ENCODE measurements at places on chromosomes 7 and 10. TPM values are rescaled to one million over a fixed set of nuclear protein-coding genes. Genes with fewer than 3 reads are reported as not detected.

DNA sequence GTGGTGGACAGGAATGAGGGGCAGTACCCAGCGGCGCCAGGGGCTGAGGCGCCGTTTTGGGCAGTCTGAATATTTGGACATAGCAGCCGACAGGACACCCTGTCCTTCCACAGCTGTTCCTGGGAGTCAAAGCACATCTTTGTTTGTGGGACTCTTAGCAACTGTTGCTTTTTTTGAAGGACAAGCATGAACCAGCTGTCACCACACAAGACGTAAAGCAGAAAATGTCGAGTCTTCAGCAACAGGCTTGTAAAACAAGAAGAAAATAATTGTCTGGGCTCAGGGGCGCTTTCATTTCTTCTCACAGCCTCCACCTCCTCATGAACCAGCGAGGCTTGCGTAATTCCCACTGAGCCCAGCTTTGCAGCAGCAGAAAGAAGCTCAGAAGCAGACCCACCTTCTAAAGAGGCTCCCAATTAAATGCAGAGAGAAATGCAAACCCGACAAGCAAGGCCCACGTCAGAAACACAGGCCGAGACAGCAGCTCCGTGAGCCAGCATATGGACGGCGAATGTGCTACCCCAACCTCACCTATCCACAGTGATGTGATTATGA lies 68.9 kb upstream of the DNAAF5 start:
- no peaks in the 10 kb centered on the region for H3K36me3 ChIP-seq
- H3K4me1 ChIP-seq = no peaks in the 10 kb centered on the region
- no peak overlapping the region for H3K4me3 ChIP-seq
- no peak overlapping the region for H3K27ac ChIP-seq

DNA sequence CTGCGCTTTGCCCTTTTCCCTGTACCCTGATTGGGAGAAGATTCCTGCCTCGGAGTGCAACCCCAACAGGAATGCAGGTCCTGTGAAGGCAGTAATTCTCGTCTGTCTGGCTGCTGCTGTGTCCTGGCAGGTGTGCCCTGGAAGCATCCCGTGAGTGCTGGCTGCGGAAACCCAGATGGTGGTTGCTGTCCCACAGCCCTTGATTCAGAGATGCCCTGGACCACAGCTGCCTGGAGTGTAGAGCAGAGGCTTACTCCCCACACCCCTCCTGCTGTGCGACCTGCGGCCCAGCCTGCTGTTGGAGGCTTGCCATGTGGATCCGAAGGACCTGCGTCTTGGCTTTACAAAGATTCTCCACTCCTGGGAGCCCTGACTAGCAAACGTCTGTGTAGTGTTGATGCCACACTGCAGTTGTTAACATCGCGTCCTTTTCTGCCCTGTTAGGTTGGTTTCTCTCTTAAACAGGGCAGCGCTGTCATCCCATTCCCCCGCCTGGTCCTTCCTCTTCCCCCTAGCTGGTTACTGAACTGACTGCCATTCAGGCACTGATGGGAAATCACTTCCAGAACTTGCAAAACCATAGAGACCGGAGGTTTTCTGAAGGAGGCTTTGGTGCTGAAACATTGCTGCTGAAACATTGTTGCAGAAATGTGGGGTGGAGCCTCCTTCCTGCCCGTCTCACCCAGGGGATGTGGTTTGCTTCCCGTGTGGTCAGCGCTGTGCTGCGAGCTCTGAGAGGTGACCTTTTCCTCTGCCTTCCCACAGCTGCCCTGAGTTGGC lies 53.3 kb downstream of the DNAJB6 start:
- no peaks in the 10 kb centered on the region for H3K27me3 ChIP-seq
- DNase-seq = peak; percentile 93
- H3K4me3 ChIP-seq = no peak overlapping the region
- H3K36me3 ChIP-seq = peaks cover 36% of the 10 kb centered on the region
- H3K4me1 ChIP-seq = peaks cover 20% of the 10 kb centered on the region

DNA sequence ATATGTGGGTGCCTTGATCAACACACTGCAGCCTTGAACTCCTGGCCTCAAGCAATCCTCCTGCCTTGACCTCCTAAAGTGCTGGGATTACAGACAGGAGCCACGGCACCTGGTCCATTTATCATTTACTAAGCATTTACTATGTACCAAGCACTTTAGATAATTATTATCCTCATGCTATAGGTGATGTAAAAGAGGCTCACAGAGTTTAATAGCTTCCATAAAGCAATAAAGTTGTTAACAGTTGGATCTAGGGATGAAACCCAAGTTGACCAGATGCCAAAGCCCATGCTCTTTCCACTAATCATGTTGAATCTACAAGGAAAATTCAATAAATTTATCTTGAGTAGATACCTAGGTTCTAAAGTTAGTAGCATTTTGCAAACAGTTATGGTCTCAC lies 5.0 kb downstream of the NAPEPLD start:
- H3K36me3 ChIP-seq = no peaks in the 10 kb centered on the region
- H3K27ac ChIP-seq = no peak overlapping the region
- no peak for DNase-seq
- H3K27me3 ChIP-seq = no peaks in the 10 kb centered on the region
- H3K4me1 ChIP-seq = peaks cover 15% of the 10 kb centered on the region

GRCh38 chr7:1108264-1108920 lies 20.5 kb downstream of the GPER1 start:
- H3K36me3 ChIP-seq = peaks cover 3% of the 10 kb centered on the region
- peak; percentile 43 for DNase-seq
- no peak overlapping the region for H3K27ac ChIP-seq
- H3K4me3 ChIP-seq = no peak overlapping the region
- peaks cover 12% of the 10 kb centered on the region for H3K4me1 ChIP-seq
- no peaks in the 10 kb centered on the region for H3K27me3 ChIP-seq

GHRHR gene
- not detected for total RNA-seq

TAS2R5 gene
- 1.8 TPM for total RNA-seq

CCL24 gene
- not detected for total RNA-seq
